RPMI7951 (cell line): ENCODE measurements at places on chromosomes 1 and 21. TPM values are rescaled to one million over a fixed set of nuclear protein-coding genes. Genes with fewer than 3 reads are reported as not detected.
A peak's percentile ranks its signal among the peaks of the same experiment; 100 is the strongest.

KRTAP19-1 gene
- total RNA-seq = not detected in 2 replicates

IL19 gene
- total RNA-seq = 0.24 TPM in 1 of 2 replicates, not detected in the other

LRRC8C gene
- 6.4 and 8.7 TPM in 2 replicates for total RNA-seq

HLX gene
- 5.2 TPM in 2 replicates for total RNA-seq

- peak; percentile 9 for DNase-seq
Observed at GRCh38 chr1:55257958-55258357, 42.8 kb upstream of the USP24 start.
